Hematopoietic multipotent progenitor cell (in vitro differentiated cells): ENCODE measurements at places on chromosomes 3 and 15.

- no peak for DNase-seq
Observed at GRCh38 chr3:184323696-184324095, 9.3 kb downstream of the EIF4G1 start.

- no peak for DNase-seq
Observed at GRCh38 chr15:42087926-42088800, 6.2 kb downstream of the PLA2G4D start.

- no peak for DNase-seq
Observed at GRCh38 chr3:182078316-182078715, 366.6 kb downstream of the SOX2 start.

- no peak for DNase-seq
Observed at GRCh38 chr15:40301467-40302179, 6.1 kb downstream of the PLCB2 start.

GRCh38 chr3:155286736-155287135 lies 6.7 kb downstream of the STRIT1 start:
- DNase-seq = no peak

DNA sequence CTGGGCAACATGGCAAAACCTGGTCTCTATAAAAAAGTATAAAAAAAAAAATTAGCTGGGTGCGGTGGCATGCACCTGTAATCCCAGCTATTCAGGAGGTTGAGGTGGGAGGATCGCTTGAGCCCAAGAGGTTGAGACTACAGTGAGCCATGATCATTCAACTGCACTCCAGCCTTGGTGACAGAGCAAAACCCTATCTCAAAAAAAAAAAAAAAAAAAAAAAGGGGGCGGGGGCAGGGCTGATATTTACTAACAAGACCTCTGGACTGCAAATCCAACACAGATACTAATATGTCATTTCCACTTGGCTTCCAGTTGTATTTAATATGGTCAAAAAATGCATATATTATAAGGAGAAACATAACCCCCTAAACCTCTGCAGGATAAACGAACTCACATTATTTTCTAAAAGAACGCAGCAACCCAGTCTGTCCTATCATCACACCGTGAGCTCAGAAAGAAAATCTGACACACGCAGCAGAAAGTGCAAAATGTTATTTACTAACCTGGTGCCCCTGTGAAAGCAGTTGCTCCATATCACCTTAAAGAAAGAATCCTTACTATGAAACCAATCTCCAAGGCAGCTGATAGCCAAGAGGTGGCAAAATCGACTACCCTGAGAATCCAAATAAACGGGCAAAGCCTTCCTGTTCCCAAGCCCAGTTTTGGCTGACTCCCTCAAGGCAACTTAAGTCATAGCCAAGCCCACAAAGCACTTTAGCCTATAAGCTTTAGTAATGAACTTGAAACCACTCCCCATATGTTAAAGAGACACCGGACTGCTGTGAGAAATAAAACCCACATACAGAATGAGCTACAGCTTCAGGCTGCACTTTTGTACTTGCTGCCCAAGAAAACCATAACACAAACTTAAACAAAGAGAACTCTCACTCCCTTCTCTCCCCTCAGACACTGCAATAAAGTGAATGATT lies 39.3 kb downstream of the PLD1 start:
- DNase-seq = peak; percentile 25

GRCh38 chr15:22918056-22918455 lies 62.1 kb downstream of the CYFIP1 start:
- DNase-seq = no peak

DNA sequence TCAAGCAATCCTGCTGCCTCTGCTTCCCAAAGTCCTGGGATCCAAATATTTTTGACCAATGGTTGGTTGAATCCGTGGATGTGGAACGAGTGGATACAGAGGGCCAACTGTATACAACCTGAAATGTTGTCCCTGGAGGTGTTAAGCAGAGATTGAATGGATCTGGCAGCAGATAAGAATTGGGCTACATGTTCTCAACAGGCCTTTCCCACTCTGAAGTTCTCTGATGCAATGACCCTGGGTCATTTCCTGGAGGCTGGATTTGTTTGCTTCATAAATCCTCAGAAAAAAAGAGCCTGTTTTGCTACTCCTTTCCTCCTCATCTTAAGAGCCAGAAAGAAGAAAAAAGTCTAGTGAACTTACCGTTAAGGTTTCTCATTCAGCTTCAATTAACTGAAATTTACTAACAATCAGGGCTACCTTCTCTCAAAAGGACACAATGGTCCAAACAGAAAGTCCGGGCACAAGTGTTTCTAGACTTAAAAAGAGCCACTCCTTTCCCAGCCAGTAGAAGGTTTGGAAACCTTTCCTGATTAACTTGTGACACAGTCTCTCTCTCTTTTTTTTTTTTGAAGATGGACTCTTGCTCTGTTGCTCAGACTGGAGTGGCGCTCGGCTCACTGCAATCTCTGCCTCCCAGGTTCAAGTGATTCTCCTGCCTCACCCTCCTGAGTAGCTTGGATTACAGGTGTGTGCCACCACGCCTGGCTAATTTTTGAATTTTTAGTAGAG lies 6.5 kb downstream of the ARHGEF3 start:
- DNase-seq = no peak

- no peak for DNase-seq
Observed at GRCh38 chr3:140187656-140188221, 252.8 kb downstream of the CLSTN2 start.

GRCh38 chr15:40248006-40248783 lies 9.3 kb downstream of the PAK6 start:
- DNase-seq = no peak

- no peak for DNase-seq
Observed at GRCh38 chr3:57985176-57985983, 22.8 kb upstream of the FLNB start.

GRCh38 chr3:132519914-132520313 lies 77.2 kb upstream of the ACKR4 start:
- DNase-seq = no peak

DNA sequence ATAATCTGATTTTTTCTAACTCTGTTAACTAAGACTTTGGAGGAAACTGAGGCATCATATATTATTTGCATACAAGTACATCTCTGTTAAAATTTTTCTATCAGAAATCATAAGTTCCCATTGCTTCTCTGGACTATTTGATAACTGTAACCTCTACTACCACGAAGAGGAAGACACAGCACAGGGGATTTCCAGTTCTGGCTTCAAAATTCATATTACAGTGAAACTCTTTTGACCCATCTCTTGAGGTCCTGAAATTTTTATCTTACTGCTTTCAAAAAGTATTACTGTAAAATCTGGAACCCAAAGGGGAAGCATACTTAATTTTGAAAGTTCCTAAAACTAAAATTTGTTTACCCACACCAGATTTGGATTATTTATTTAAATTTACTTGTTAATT lies 4.2 kb downstream of the PLSCR1 start:
- no peak for DNase-seq

DNA sequence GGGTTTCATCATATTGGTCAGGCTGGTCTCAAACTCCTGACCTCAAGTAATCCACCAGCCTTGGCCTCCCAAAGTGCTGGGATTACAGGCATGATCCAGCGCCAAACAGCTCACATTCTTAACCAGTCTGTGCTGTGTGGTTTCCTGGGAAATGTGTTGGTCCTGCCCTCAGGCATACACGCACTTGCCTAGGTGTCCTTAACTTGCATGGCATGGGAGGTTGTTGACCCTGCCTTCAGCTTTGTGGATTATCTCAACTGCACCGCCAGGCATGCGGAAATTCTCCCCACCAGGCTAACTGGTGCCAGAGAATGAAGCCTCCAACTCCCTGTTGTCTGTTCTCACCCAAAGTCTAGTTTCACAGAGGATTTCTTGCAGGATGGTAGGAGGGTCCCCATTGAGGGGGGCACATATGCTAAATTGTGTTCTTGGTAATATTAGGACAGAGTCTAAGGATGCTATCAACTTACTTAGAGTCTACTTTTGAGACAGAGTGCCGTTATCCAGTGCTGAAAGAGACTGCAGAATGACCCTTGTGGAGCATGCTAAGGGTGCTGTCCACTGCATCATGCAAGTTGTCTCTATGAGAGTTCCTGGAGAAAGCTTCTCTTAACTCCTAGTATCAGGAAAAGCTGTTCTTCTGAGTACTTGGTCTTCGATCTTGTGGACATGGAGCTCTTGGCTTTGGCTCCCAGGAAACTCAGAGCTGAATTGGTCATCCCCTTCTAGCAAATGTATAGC lies 61.6 kb upstream of the EIF1B start:
- DNase-seq = no peak

DNA sequence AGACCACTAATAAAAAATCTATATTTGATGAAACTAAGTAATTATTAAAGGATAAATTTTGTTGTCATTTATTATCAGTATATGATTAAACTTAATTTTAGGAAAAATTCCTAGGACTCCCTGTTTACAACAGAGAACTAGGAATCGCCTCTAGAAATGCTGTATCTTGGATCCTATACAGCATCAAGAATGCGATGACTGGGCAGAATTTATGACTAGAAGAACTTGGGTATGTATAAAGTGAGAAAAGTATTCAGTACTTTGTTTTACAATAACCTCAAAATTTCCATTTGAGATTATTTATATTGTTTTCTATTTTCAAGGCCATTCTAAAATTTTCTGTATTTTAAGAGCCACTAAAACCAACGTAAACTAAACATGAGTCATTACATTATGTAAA lies 82.3 kb upstream of the AGTR1 start:
- no peak for DNase-seq

DNA sequence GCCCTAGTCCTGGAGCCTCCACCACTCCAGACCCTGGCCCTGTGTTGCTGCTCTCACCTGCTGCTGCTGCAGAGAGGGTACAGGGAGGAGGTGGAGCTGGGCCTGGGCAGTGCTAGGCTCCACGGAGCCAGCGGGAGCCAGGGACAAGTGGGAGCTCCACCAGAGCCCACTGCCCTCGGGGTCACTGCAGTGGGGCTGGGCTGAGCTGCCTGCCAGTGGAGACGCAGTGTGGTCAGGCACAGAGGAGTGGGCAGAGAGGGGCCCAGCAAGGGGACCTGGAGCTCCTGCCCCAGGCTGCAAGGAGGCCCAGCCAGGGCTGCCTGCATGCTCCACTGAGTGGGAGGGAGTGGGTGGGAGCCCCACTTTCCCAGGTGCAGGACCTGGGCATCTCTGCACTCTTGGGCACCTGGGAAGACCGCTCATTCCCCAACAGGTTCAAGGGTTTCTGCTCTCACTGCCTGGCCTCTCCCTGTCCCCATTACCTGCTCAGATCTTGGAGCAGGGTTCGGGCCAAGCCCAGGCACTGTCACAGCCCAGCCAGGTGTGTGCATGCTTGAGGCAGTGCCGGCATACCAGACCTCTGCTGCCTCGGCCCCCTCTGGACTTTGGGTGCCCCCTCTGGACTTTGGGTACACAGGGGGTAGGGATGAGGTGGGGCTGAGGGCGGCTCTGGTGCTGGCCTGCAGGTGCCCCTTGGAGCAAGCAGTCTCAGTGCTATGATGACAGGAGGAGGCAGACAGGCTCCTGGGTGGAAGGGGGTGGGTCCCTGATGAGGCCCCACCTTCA lies 308.0 kb downstream of the DOCK3 start:
- no peak for DNase-seq

DNA sequence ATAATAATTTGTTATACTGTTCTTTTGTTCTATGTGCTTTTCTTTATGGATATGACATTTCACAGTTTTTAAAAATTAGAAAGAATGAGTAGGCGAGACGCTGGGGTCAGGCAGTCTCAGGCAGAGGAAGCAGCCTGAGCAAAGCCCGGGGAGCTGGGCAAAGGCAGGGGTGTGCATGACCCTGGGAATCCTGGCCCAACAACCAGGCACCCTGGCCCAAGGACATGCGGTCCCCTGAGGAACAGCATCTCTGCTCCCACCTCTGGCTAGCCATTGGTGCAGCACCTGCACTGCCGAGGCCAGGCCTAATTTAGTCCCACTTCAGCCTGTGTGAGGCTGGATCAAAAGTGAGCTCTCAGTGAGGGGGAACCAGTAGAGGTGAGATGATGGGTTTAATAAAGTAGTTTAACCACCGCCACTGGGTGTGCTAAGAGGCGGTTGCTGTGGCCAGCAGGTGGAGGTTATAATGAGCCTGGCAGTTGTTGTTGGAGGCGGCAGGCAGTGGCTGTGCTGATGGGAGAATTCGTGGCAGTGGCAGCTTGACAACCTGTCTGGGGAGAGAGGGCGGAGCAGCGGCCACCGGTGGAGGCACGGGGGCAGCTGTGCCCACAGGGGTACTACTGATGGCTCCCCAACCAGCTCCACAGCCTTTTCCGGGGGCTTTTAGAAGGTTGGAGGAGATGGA lies 41.5 kb downstream of the PRKCD start:
- no peak for DNase-seq

DNA sequence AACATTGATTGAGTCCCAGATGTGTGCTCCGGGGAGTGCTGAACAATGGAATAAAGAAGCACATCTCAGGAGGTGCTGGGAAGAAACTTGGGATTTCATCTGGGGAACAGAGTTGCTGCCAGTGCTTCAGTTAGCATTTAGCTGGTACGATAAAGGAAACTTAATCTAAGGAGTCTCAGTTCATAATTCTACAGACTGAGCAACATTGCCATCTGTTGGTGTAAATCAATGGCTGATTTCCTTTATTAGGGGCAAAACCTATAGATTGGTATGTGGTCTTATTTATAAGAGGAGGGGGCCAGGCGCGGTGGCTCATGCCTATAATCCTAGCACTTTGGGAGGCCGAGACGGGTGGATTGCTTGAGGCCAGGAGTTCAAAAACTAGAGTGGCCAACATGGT lies 8.9 kb downstream of the MKRN2OS start:
- no peak for DNase-seq

GRCh38 chr15:38860674-38861073 lies 296.1 kb upstream of the RASGRP1 start:
- no peak for DNase-seq

- DNase-seq = no peak
Observed at GRCh38 chr3:69607466-69608305, 131.6 kb upstream of the MITF start.

GRCh38 chr3:37823189-37823588 lies 38.5 kb upstream of the CTDSPL start:
- DNase-seq = no peak

- no peak for DNase-seq
Observed at GRCh38 chr3:141346007-141346406, 22.3 kb upstream of the ZBTB38 start.

- no peak for DNase-seq
Observed at GRCh38 chr3:130687327-130687726, 59.3 kb downstream of the PIK3R4 start.

DNA sequence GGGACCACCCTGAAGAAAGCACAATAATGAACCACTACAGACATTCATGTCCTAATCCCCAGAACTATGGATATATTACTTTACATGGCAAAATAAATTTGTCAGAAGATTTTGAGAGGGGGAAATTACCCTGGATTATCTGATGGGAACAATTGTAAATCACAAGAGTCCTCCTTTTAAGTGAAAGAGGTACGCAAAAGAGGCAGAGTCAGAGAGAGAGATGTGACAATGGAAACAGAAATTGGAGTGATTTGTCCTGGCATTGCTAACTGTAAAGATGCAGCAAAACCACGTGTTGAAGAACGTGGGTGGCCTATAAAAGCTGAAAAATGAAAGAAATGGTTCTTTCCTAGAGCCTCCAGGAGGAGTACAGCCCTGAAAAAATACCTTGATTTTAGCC lies 1121.4 kb upstream of the ALCAM start:
- DNase-seq = no peak

DNA sequence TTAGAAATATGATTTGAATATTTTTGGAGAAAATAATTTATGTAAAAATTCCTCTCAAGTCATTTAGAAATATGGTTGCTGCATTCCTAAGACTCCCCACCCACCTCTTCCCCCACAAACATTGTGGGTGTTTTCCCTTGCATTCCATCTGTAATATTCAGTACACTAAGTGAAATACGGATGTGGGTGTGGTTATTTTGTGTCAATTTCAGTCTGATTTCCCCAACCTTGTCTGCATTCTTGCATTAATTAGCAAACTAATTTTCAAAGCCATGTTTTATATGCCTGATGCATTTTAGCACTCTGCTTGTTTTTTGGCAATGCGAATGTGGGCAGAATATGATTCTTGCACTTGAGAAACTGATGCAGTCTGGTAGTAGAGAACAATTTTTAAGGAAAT lies 408.3 kb upstream of the RGMA start:
- no peak for DNase-seq
